RCC 7860 (cell line): ENCODE measurements at places on chromosomes 12 and 14.

DNA sequence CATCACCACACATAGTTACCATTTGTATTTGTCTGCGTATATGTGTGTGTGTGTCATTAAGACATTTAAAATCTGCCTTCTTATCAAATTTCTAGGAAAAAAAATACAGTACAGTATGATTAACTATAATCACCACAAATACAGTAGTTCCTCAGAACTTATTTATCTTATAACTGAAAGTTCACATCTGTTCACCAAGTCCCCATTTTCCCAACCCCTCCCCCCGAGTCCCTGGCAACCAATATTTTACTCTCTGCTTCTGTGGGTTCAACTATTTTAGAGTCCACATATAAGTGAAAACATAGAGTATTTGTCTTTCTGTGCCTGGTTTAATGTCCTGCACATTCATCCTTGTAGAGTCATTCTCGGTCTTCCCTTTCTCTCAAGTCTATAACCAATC is 12.3 kb downstream of the CAPS2 start:
- DNase-seq, result no peak

DNA sequence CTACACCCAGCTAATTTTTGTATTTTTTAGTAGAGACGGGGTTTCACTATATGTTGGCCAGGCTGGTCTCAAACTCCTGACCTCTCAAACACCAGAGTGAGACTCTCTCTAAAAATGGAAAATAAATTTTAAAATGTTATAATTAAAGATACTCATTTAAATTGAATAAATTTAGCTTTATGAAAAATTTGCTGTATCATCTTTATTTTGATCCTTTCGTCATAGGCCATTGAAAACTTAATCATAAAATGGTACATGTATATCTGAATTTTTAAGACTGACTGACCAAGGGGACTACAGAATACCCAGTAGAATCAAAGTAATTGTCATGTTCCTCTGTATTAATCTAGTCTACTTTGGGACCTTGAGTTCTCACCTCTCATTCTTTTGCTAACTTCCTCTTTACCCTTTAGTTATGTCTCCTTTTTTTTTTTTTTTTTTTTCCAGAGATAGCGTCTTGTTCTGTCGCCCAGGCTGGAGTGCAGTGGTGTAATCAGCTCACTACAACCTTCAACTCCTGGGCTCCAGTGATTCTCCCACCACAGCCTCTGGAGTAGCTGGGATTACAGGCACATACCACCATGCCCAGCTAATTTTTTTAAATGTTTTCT is 9.5 kb downstream of the RAB5B start:
- no peak for DNase-seq

GRCh38 chr12:104622928-104623327 is 166.2 kb downstream of the CHST11 start:
- no peak for DNase-seq

GRCh38 chr12:27667540-27667939 is 28.7 kb upstream of the REP15 start:
- peak; percentile 57 for DNase-seq

DNA sequence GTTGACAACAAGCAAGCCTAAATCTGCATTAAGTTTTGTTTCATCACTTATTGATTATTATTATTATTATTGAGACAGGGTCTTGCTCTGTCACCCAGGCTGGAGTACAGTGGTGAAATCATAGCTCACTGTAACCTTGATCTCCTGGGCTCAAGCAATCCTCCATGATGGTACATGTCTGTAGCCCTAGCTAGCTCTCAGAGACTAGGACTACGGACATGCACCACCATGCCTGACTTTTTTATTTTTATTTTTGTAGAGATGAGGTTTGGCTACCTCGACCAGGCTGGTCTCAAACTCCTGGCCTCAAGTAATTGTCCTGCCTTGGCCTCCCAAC is 35.7 kb upstream of the STK38L start:
- DNase-seq, result no peak

GRCh38 chr14:31933716-31934115 is 143.4 kb upstream of the ARHGAP5 start:
- DNase-seq, result no peak

DNA sequence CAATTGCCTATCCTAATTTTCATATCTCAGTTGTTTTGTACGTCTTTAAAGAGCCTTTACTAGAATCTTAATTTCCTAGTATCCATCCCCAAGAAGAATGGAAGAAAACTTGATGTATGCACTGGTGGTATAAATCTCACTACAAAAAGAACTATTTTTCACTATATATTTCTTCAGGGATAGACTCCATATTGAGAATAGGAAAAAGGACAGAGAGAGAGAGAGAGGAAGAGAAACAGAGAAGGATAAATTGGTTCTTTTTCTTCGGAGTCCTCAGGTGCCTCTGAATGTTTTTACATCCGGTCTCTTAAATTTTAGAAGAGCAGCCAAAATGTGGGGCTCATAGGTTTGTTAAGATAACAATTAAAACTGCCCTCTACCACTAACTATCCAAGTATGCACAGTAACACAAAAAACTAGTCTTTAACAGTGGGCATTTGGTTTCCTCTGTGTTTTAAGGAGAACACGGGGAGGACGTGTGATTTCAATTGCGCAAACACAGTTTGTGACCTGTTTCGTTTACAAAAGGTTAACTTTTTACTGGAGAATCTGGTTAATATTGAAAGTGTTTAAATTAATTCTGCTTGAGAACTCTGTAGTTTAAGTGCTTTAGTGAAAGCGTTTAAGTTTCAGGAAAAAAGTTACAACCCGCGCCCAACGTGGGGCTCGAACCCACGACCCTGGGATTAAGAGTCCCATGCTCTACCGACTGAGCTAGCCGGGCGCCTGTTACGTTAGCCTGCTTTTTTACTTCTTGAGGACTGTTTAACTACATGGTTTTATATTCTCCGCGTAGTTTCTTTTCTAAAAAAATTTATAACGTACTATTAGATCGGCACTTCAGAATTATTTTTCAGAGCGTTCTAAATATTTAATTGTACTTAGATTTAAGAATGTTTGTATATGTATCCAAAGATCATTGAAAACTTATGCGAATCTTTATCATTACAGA is 5.1 kb upstream of the PSMA3 start:
- DNase-seq, result peak; percentile 43

GRCh38 chr14:77092676-77093075 is 5.4 kb upstream of the CIPC start:
- no peak for DNase-seq

DNA sequence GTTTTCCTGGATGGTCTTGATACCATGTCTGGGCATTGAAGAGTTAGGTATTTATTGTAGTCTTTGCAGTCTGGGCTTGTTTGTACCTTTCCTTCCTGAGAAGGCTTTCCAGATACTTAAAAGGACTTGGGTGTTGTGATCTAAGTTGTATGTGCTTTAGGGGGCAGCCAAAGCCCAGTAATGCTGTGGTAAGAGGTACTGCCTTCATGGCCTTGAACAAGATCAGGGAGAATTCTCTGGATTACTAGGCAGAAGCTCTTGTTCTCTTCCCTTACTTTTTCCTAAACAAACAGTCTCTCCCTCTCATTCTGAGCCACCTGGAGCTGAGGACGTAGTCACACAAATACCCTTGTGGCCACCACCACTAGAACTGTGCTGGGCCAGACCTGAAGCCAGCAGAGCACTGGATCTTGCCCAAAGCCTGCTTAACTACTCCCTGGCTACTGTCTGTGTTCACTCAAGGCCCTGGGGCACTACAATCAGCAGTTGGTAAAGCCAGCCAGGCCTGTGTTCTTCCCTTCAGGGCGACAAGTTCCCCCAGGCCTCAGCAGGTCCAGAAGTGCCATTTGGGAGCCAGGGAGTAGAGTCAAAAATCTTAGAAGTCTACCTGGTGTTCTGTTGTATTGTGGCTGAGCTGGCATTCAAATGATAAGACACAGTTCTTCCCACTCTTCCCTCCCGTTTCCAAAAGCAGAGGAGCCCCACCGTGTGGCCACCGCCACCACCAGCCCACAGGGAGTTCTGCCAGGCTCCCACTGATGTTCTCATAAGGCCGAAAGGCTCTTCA is 11.4 kb downstream of the PRORP start:
- no peak for DNase-seq

GRCh38 chr14:86217523-86217922 is 687.6 kb downstream of the FLRT2 start:
- no peak for DNase-seq

- no peak for DNase-seq
Measured at GRCh38 chr14:74257078-74257940, 18.1 kb downstream of the VSX2 start.

DNA sequence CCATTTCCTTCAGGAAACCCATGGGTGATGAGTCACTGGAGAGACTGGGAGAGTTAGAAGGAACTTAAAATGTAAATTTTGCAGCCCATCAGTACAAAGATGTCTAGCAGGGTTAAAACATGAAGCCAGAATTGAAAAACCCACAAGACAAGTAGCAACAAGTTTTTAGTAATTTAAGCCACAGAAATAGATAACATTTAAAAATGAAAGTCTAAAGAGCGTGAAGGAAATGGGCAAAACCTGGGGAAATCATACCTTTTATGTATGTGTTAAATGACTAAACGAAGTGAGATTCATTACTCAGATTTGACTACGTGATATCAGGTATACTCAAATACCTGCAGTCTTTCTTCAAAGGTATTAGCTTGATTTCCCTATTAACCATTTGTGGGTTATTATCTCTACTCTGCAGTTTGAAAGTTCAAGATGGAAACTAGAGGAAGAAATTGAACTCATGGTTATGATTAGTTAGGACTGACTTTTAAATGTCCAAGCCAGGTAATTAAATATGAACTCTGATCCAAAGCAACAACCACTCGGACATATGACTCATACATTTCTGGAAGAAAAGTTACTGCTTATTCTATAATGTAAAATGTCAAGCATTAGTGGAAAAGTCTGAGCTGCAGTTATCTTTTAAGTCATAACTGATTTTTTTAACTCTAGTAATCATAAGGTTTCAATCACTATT is 84.1 kb downstream of the ITPR2 start:
- DNase-seq, result no peak

DNA sequence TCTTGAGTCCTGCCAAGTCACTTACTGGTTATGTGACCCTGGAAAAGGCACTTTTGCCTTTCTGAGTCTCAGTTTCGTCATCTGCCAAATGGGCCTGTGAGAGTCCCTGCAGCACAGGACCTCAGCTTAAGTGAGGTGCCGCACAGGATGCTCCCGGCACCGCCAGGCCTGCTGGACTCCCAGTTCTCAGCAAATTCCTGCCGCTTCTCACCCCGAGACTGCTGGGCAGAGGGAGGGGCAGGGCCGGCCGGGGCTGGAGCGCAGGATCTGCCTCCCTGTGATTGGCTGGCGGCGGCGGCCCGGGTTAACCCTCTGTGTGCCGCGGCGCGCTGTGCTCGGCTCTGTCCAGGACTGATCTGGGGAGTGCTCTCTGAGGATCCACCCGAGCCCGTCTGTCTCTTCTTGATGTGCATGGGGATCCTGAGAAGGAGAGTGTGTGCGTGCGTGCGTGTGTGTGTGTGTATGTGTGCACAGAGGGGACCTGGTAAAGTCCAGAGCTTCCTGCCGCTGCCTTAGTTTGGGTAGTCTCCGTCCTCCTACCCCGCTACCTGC is 8.6 kb downstream of the SETD1B start:
- DNase-seq, result no peak
